Sciatic nerve (tissue), 2 donors: ENCODE measurements at places on chromosomes 11 and 22. TPM values are rescaled to one million over a fixed set of nuclear protein-coding genes. Genes with fewer than 3 reads are reported as not detected.

Gene UQCC3
- 7.1 TPM for total RNA-seq

Gene CCDC188
- 6.8 TPM for total RNA-seq

Gene SLC37A2
- total RNA-seq: 12.7 TPM

Gene KRTAP5-2
- total RNA-seq: not detected

Gene RASSF10
- 0.27 TPM for total RNA-seq

Gene MRGPRX4
- not detected for total RNA-seq

Gene FGF19
- total RNA-seq: not detected

Gene KDM4E
- total RNA-seq: not detected

Gene C22orf31
- total RNA-seq: not detected

Gene MEI1
- 2.9 TPM for total RNA-seq

Gene CD3D
- total RNA-seq: 3.8 TPM

Gene CD3E
- 2.5 TPM for total RNA-seq

Gene P2RY6
- total RNA-seq: 3.6 TPM

Gene UPB1
- 1.3 TPM for total RNA-seq

Gene MAPK8IP2
- total RNA-seq: 2.4 TPM

Gene RFPL2
- not detected for total RNA-seq

Gene DDIAS
- 0.80 TPM for total RNA-seq

Gene RFPL3
- total RNA-seq: not detected

Gene SLC7A4
- 0.89 TPM for total RNA-seq

Gene SLC5A12
- total RNA-seq: 0.18 TPM

Gene AGBL2
- total RNA-seq: 1.8 TPM

Gene WNT11
- 11.6 TPM for total RNA-seq

Gene GUCY1A2
- 12.4 TPM for total RNA-seq

Gene OR8D4
- total RNA-seq: not detected

Gene TMEM191C
- total RNA-seq: 1.4 TPM

Gene KCNQ1OT1
- 7.2 TPM for total RNA-seq

Gene HBG2
- 6.1 TPM for total RNA-seq

Gene DENND6B
- total RNA-seq: 14.0 TPM

Gene SNX32
- total RNA-seq: 2.6 TPM

Gene CENPM
- total RNA-seq: not detected

Gene NXPE2
- 0.71 TPM for total RNA-seq

Gene MPPED2
- total RNA-seq: 8.0 TPM

Gene RAB30
- 57.1 TPM for total RNA-seq

Gene LRRC51
- 8.7 TPM for total RNA-seq

Gene MS4A6E
- total RNA-seq: 0.53 TPM

Gene OR52N4
- total RNA-seq: 0.85 TPM

Gene DDX25
- total RNA-seq: 2.2 TPM

Gene MUC15
- not detected for total RNA-seq

Gene OPCML
- 4.5 TPM for total RNA-seq

Gene RCOR2
- total RNA-seq: 0.40 TPM

Gene UBQLNL
- 1.5 TPM for total RNA-seq

Gene CABP4
- 2.5 TPM for total RNA-seq

Gene CLCF1
- 7.5 TPM for total RNA-seq

Gene DGCR8
- 37.6 TPM for total RNA-seq

Gene CEP126
- 11.1 TPM for total RNA-seq

Gene C11orf42
- total RNA-seq: not detected

Gene PRG3
- not detected for total RNA-seq
